NCI-H1694 (cell line): ENCODE measurements at places on chromosomes 3 and 15.

DNA sequence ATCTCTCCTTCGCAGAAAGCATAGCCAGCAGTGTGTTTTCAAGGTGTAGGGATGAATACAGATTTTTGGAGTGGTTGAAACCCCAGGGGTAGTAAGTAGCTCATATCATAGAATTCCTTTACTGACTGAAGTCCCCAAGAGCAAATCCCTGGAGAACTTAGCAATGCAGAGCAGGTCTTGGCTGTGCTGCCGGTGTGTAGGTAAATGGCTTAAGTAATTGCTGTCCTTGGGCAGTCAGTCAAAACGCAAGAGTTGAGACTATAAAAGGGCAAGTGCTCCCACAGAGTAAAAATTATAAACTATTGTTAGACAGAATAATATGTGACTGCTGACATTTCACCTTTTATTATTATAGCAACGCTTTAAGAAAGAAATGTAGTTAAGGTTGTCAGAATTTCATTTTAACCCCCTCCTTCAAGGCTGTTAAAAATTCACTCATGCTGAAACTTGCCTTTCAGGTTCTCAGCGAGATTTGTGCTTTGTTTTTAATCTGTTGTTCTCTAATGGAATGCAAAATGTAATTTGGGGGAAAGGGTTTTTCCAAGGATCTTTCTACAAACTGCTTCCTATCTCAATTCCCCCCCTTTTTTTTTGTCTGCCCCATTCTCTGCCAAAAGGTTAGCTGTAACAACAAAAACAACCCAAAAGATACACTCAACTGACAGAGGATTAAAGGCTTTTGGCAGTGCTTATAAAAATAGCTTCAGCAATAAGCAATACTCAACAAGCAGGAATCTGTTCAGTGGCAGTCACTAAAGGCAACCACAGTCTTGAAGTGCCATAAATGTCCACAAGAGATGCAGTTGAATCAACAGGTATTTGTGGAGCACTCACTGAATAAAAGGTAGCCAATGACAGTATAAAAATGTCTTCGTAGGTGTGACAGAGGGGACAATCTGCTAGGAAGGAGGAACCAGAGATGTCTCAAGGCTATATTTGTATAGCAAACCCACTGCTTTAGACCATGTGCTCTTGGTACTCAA, 105.3 kb downstream of the THRB start:
- no peak for DNase-seq

GRCh38 chr15:101135532-101136166, 116.2 kb downstream of the CHSY1 start:
- no peak for DNase-seq

- no peak for DNase-seq
These were observed 117.8 kb downstream of the NR1D2 start for GRCh38 chr3:24062916-24063315.

GRCh38 chr15:58043192-58043903, 22.2 kb downstream of the ALDH1A2 start:
- peak; percentile 28 for DNase-seq

- no peak for DNase-seq
These were observed 105.9 kb upstream of the PIAS1 start for GRCh38 chr15:67948215-67948614.

GRCh38 chr3:129532261-129532660, 3.8 kb downstream of the RHO start:
- no peak for DNase-seq

DNA sequence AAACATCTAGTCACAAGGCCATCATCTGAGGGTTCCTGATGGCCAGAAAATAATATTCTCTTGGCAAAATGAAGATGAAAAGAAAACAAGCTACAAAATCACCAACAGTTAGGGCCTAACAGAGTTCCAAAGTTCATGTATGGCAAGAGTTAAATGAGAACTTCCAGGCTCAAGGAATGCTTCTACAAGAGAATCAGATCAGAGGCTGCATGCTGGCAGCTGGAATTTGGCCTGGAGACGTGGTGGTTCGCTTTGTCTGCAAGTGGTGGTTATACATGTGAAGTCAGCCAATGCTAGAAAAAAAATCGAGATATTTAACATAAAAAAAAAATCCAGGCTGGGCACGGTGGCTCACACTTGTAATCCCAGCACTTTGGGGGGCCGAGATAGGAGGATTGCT, 5.6 kb downstream of the SIAH2 start:
- no peak for DNase-seq

DNA sequence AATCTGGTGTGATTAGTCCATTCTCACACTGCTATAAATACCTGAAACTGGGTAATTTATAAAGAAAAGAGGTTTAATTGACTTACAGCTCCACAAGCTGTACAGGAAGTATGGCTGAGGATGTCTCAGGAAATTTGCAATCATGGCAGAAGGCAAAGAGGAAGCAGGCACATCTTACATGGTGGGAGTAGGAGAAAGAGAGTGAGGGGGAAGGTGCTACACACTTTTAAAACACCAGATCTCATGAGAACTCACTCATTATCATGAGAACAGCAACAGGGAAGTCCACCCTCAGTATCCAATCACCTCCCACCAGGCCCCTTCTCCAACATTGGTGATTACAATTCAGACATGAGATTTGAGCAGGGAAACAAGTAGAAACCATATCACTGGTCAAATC, 24.0 kb upstream of the ACP3 start:
- DNase-seq: no peak

DNA sequence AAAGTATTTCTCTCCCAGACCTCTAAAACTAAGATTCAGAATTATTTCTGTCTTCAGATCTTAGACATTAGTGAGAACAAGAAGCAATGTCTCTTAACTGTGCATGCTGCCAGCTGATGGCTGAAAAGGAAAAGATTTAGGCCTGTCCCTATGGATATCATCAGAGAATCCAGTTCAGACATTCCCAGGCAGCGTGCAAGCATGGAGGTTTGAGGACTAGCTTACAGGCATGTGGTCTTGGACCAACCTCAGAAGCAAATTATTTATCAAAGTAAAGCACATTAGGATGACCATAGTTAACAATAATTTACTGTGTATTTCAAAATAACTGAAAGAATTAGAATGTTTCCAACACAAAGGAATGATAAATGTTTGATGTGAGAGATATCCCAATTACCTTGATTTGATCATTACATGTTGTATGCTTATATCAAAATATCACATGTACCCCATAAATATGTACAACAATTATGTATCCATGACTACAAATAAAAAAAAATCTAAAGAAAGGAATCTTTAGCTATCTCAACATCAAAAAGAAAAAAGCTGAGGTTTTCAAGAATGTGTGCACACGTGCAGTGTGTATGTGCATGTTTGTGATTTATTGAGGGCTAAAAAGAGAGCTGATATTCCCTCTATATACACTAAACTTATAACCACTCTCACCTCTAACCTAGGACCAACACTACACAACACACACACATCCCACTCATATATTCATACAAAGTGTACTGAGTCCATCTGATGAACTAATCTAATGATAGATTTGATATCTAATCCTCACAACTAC, 108.9 kb upstream of the THBS1 start:
- no peak for DNase-seq

GRCh38 chr3:39267631-39268548, 11.9 kb downstream of the CX3CR1 start:
- DNase-seq: no peak

DNA sequence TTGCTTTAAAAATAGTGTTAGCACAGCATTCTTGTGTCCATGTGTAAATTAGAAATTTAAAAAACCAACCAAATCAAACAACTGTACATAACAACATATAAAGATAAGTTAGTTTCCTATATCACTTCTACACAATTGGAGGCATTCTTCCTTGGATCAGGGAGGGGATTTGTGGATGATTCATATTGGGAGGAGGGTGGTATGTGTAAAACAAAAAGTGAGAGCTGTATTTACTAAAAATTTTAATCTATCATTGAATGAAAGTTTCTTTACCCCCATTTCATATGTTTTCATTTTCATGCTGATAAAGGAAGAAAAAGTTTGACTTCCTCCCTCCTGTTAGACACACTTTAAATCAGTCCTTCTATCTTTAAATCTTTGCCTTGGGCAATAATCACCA, 325.0 kb downstream of the SATB1 start:
- no peak for DNase-seq

- no peak for DNase-seq
These were observed 234.3 kb downstream of the SQOR start for GRCh38 chr15:45869034-45869668.
